ENCODE measurements at places on chromosomes 2 and 18.

GRCh38 chr2:170815746-170816503, 762 bp upstream of the GAD1 start:
- DNase-seq = no peak

DNA sequence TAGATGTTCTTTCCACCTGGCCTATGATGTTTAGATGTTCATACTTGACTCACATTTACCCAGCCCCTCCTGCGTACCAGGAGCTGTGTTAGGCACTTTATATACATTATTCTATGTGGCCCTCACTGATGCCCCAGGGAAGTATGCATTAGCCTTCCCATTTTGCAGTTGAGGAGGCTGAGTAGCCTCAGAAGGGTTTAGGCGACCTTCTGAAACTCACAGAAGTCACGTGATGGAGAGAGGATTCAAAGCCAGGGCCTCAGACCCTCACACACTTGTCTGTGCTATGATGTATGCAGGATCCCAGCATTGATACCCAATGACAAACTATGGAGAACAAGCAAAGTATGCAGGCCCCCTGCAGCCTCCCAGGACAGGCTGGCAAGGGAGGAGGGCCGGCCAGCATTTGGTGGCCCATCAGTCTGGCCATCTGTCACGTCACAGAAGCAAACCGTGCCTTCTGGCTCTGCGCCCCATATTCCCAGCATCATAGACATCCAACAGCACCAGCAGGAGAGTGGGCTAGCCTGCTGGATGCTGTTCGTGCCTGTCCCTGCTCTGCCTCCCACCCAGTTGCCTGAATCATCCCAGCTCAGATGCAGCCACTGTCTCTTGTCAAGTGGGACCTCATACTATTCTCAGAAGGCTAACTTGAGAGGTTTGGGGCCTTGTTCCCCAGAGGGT, 33.6 kb downstream of the EHD3 start:
- DNase-seq = no peak

- no peak for DNase-seq
Observed at GRCh38 chr18:73520229-73520628, 627.4 kb downstream of the FBXO15 start.

DNA sequence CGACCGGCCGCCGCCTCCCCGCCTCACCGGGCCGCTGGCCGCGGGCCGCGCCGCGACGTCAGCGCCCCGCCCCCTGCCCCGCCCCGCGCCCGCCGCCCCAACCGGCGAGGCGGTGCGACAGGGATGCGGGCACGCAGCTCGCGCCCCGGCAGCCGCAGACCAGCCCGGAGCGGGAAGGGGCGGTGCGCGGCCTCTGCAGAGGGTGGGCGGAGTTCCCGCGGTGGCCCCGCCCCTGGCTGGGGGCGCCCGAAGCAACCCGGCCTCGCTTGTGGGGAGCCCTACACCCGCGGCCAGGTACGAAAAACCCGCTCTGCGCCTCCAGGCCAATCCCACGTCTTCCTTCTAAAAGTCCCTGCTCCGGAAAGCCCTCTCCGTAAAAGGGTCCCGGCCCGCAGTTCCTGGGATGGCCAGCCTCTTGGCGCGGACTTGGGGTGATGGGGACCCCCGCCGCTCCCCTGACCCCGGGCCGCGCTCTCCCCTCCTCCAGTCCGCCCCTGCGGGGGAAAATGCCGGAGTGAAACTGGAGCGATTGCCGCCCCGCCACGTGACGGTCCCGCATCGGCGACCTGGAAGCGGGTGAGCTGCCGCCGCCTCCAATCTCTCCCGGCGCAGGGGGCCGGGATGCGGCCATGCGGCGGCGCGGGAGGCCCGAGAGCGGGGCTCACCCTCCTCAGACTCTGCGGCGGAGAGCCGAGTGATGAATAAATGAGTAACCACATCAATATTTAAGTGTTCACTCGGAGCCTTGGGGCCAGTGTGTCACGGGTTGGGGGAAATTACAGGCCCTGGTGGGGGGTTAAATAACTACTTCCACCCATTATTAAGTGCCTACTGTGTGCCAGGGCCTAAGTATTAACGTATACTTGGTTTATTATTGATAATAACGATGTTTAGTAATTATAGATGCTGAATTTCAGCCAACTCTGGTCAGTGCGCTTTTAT, at the start of gene RAB11FIP5:
Gene RAB11FIP5, minus strand, starts transcription at position 36 of the 942 bp plus-strand sequence. CDS start 171 bp downstream, outside the sequence.
- DNase-seq = peak; percentile 60

DNA sequence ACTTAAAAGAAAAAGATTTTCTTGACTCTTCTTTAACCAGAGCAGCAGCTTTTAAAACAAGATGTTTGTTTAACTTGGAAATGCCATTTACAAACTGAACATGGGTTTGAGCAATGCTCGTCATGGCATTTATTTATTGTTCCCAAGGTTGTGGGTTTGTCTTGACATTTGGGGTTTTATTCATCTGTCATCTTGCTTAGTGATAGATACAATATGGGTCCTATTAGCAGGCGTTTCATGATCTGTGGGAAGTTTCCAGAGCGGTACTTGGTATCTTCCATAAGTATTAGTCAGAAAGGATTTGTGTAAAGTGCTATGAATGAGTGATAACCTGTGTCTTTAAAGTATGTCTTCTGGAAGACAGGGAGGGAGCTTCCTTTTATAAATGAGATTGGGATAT, 29.9 kb upstream of the MGAT5 start:
- DNase-seq = no peak

DNA sequence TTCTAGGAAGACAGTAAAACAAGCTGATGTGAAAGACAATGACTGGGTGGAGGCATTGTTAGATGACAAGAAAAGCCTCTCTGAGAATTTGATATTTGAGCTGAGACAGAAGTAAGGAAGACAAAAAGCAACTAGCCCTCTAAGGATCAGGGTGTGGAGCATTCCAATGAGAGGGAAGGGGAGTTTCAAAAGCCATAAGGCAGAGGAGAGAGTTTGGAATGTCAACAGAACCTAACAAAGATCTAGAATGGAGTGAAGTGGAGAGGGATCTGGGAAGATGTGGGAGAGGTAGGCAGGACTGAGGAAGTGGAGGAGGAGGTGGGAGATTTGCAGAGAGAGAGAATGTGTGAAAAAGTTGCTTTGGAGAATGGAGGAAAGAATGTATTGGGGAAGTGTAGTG, 17.3 kb upstream of the ASXL2 start:
- DNase-seq = no peak

- no peak for DNase-seq
Observed at GRCh38 chr2:7555260-7555659, 638.0 kb downstream of the RNF144A start.

DNA sequence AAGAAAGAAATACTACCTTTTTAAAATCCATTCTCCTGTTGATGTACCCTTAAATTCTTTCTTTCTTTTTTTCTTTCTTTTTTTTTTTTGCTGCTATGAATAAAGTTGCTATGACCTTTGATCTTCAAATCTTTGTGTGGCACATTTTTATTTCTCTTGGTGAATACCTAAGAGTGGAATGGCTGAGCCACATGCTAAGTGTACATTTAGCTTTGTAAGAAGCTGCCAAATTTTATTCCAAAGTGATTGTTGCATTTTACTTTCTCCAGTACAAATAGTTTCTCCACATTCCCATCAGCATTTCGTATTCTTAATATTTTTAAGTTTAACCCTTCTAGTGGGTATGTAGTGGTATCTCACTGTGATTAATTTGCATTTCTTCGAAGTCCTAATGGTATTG, 88.8 kb upstream of the RAB27B start:
- no peak for DNase-seq

- DNase-seq = no peak
Observed at GRCh38 chr2:116979916-116980764, 834.4 kb upstream of the DDX18 start.

DNA sequence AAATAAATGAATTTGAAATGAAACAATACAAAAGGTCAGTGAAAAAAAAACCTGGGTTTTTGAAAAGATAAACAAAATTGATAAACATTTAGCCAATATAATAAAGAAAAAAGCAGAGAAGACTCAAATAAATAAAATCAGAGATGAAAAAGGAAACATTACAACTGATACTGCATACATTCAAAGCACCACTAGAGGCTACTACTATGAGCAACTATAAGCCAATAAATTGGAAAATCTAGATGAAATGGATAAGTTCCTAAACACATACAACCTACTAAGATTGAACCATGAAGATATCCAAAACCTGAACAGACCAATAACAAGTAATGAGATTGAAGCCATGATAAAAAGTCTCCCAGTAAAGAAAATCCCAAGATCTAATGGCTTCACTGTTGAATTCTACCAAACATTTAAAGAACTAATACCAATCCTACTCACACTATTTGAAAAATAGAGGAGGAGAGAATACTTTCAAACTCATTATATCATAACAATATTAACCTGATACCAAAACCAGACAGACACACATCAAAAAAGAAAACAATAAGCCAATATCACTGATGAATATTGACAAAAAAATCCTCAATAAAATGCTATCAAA, 80.8 kb upstream of the CERS6 start:
- DNase-seq = no peak

All from amniotic stem cell (primary cell).